Stimulated activated CD4-positive, alpha-beta T cell treated with anti-CD3 and anti-CD28 coated beads, Interleukin-15, amount 100 ng/mL, for 48 hours (primary cell): ENCODE measurements at places on chromosomes 5 and 9.

DNA sequence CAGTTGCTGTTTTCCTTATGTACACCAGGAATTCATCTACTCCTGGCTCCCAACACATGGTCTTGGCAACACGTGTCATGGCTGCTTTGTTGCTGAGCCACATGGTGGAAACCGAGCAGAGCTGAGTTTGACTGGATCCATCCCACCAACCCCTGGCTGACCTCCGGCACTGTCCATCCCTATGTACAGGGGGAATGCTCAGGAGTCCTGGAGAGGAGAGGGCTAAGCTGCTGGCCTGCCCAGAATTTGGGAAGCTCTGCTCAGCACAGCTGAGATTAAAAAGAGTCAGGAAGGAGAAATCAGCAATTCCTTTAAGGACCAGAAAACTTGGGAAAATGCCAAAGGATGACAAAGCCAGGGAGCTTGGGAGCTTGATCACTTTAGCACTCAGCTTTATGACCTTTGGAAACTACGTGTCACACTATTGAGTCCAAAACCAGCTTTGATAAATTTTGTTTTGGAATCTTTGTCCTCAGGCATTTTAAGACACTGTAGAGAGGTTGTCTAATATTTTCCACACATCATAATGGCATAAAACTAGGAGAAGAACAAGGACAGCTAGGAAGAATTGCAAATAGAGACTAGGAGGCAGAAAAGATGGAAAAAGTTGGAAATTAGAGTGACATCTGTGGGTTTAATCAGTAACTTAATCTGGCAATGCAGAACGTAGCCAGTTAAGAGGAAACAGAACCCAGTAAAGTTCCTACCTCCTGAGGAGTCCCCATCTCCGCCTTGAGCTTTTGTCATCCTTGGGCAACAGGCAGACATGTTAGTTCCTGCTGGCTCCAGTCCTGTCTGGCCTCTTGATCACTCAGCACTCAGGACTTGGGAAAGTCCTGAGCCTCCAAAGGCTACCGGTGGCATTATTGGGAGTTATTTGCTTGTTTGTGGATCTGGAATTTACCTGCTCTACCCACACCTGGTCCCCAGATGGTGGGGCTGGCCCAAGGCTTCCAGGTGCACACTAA lies 62.5 kb upstream of the PLPP1 start:
- DNase-seq, result no peak

DNA sequence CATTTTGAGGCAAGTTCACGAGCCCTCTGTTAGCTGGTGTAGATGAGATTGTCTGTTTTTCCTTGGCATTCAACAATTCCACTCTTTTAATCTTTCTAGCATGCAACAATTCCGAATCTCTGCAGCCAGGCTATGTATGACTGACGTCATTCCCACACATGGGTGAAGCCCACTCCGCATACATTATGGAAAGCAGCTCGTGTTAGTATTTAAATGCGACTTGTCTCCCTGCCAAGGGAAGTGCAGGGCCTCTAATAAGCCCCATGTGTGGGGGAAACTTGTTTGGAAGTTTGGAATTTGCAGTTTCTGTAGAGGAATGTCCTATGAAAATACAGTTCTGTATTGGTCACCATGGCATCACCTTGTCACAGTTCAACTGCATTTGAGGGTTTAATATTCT lies 146.0 kb upstream of the FBXL7 start:
- DNase-seq, result no peak

GRCh38 chr5:129698661-129699060 lies 49.2 kb upstream of the MINAR2 start:
- DNase-seq, result no peak

GRCh38 chr5:133322743-133323142 lies 270.9 kb downstream of the HSPA4 start:
- DNase-seq, result no peak

DNA sequence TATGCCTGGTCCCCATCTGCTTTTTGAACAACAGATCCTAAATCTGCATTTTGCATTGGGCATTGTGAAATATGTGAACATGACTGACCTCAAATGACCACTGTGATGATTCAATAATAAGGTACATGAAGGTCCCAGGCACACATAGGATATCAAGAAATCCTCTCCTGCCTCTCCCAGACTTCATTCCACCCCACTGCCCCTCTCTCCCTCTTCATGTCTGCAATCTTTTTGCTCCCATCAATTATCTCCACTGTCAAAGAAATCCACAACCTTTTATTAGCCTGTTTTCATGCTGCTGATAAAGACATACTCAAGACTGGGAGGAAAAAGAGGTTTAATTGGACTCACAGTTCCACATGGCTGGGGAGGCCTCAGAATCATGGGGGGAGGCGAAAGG lies 476.7 kb downstream of the CTNND2 start:
- DNase-seq, result no peak

GRCh38 chr9:131590907-131591844 lies 45.9 kb downstream of the PRRT1B start:
- peak; percentile 77 for DNase-seq

DNA sequence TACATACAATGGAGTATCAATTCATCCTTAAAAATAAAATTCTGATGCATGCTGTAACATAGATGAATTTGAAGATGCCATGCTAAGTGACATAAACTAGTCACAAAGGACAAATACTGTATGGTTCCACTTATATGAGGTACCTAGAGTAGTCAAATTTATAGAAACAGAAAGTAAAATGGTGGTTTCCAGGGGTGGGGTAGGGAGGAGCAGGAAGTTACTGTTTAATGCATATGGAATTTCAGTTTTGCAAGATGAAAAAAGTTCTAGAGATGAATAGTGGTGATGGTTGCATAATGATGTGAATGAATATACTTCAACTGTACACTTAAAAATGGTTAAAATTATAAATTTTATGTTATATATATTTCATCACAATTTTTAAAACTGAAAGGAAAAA lies 57.3 kb upstream of the FNIP1 start:
- no peak for DNase-seq

DNA sequence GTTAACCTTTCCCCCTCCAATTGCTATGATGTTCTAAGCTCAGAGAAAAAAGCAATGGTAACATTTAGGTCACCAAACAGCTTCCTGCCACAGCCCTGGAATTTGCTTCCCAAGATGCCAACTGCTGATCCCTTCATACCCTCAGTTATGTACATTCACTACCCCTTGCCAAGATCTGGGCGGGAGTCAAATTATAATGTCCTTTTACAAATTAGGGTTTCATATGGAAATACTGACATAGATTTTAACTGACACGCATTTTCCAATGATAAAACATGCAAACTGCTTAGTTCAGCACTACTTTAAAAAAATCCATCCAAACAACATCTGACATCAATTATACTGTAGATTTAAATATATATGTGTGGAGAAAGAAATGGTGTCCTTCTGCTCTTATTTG lies 5.0 kb downstream of the LOX start:
- no peak for DNase-seq

DNA sequence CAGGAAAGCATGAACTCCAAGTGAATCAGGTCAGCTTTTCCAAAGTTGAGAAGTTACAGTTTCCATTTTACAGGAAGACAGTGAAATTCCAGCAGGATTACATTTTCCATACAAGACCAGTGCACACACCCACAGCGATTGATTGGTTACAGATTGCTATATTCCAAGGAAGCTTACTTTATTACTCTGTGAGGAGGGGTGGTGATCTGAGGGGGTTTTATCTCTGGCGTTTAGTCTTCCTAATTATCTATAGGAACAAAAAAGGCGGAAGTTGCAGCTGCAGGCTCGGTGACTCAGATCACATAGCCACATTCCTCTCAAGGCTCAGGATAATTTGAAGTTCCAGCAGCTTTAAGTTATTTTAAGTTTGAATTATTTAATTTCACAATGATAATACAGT lies 450.4 kb upstream of the NMUR2 start:
- no peak for DNase-seq

- no peak for DNase-seq
Observed at GRCh38 chr5:37211661-37212060, 37.5 kb downstream of the CPLANE1 start.

DNA sequence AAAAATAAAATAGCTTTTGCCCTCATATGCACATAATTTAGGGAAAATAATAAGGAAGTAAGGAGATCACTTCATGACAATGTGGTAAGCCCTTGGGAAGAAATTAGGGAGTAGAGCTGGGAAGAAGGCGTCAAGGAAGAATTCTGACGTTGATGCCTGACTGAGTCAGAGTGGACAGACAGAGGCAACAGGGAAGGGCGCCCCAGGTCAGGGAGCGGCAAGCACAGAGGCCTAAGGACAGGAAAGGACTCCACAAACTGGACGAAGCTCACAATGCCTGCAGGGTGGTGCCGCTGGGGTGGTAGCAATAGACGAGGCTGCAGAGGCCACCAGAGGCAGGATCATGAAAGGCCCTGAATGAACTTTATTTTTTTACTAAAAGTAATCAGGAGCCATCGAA lies 7.6 kb downstream of the DRD1 start:
- DNase-seq, result no peak

DNA sequence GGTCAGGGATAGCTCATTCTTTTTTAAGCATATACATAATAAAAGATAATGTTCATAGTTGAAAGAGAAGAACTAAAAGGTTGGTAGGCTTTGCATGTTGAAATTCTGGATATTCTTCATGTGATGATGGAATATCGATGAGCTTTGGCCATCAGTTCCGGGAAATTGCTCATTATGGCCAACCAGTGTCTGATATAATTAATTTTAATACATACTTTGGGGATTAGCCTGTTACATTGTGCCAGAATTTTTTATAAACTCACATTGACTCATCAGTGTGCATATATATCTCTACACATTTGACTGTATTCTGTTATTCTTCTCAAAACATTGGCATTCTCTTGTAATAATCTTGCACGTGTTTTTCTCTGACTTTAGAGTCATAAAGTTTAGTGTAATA lies 84.3 kb downstream of the NNT start:
- DNase-seq, result no peak

DNA sequence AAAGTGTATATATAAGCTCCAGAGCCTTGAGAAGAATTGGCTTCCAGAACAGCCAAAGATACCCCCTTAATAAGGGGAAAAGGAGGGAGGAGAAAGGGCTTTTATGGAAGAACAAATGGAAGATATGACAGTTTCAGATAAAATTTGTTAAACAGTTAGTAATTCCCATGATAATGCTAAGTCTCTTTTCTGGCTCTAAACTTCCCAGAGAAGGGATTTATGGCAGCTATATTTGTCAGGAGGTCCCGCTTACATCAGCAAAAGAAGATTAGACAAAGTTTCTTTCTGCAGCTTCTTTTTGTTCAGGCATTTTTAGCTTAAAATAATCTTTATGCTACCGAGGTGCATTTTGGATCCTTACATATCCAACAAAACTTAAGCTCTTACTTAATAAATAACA lies 14.3 kb upstream of the SLC36A3 start:
- no peak for DNase-seq

GRCh38 chr5:117299936-117300328 lies 725.3 kb upstream of the SEMA6A start:
- no peak for DNase-seq

GRCh38 chr5:175216991-175217390 lies 227.0 kb downstream of the DRD1 start:
- DNase-seq, result no peak

DNA sequence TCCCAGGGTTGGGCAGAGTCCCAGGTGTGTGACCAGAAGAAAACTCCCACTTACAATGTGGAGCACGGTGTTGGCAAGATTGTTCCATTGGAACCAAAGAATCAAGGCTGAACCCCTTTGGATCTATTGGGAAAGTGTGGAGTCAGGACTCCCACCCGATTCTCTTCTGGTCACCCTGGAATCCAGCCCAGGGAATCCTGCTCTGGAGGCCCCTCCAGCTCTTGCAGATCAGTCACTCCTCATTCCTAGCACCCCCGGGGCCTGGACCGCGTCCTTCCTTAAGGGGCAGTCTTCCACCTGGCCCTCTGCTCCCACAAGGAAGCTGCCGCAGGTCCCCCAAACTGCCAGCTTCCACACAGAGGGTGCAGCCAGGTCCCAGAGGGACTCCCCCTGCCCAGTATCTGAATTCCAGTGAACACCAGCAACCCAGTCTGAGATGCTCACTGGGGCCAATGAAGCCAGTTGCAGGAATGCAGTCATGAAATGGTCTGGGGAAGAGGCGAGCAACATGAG lies 170.1 kb downstream of the GADD45G start:
- no peak for DNase-seq

GRCh38 chr9:35105571-35106342 lies 2.8 kb upstream of the STOML2 start:
- DNase-seq, result no peak

GRCh38 chr5:146633323-146633764 lies 117.4 kb upstream of the GPR151 start:
- DNase-seq, result no peak

DNA sequence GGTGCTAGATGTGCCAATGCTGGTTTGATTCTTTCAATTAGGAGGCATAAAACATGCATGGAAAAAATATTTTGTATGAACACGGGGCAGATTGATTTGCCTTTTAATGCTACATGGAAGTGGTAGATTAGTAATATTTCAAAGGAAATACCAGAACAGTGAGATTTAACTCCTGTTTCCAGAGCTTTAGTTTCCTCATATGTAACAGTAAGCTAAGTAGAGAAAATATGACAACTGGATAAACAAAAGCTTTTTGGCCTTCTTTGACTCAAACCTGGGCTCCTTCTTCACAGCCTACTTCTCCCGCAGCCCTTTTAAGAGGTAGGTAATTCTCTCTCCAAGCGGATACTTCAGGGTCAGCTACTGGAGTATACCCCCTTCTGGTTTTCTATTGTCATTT lies 254.2 kb upstream of the TRPC7 start:
- no peak for DNase-seq

GRCh38 chr5:112663146-112663545 lies 74.5 kb upstream of the APC start:
- DNase-seq, result no peak

GRCh38 chr5:96175090-96175489 lies 213.4 kb upstream of the ELL2 start:
- no peak for DNase-seq

GRCh38 chr5:144194144-144194543 lies 23.5 kb downstream of the KCTD16 start:
- no peak for DNase-seq

GRCh38 chr5:138625134-138625533 lies 49.9 kb upstream of the HSPA9 start:
- DNase-seq, result no peak
